Colonic mucosa (tissue), 4 donors: ENCODE measurements at places on chromosomes 12 and 14. TPM values are rescaled to one million over a fixed set of nuclear protein-coding genes. Genes with fewer than 3 reads are reported as not detected.

GRCh38 chr12:62466018-62466593 is 520 bp upstream of the MON2 start:
- peak overlapping the region; percentile 89 for H3K27ac ChIP-seq
- no peaks in the 10 kb centered on the region for H3K27me3 ChIP-seq
- peak; percentile 51 for DNase-seq
- H3K36me3 ChIP-seq = no peaks in the 10 kb centered on the region
- H3K4me3 ChIP-seq = peak overlapping the region; percentile 98

- H3K36me3 ChIP-seq = no peaks in the 10 kb centered on the region
- no peak overlapping the region for H3K4me3 ChIP-seq
- no peaks in the 10 kb centered on the region for H3K4me1 ChIP-seq
- peak; percentile 40 for DNase-seq
- H3K27me3 ChIP-seq = no peaks in the 10 kb centered on the region
- H3K27ac ChIP-seq = peak overlapping the region; percentile 21
Measured at GRCh38 chr12:93042283-93042682, 113.2 kb upstream of the EEA1 start.

FOXN4 gene
- total RNA-seq = not detected

PKP2 gene
- total RNA-seq = 187 TPM

DNA sequence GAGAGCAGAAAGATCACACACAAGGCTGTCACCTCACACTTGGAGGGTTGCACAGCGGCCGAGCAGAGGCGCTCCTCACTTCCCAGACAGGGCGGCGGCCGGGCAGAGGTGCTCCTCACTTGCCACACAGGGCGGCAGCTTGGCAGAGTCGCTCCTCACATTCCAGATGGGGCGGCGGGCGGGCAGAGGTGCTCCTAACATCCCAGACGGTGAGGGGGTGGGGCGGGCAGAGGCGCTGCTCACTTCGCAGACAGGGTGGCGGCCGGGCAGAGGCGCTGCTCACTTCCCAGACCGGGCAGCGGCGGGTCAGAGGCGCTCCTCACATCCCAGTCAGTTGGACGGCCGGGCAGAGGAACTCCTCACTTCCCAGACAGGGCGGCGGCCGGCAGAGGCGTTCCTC is 9.1 kb downstream of the TMBIM4 start:
- no peak for DNase-seq
- no peaks in the 10 kb centered on the region for H3K4me1 ChIP-seq
- no peak overlapping the region for H3K4me3 ChIP-seq
- no peaks in the 10 kb centered on the region for H3K36me3 ChIP-seq
- H3K27ac ChIP-seq = no peak overlapping the region

- no peak within 1 kb of the TSS for H3K27ac ChIP-seq
- H3K27me3 ChIP-seq = no peaks in the 10 kb centered on the region
- H3K36me3 ChIP-seq = no peaks in the 10 kb centered on the region
- no peaks in the 10 kb centered on the region for H3K4me1 ChIP-seq
Measured at GRCh38 chr12:262817-263216, at the start of gene SLC6A13. Gene SLC6A13 (minus strand): TSS chr12:262836. CDS start chr12:260052, 2,784 bp downstream.

DNA sequence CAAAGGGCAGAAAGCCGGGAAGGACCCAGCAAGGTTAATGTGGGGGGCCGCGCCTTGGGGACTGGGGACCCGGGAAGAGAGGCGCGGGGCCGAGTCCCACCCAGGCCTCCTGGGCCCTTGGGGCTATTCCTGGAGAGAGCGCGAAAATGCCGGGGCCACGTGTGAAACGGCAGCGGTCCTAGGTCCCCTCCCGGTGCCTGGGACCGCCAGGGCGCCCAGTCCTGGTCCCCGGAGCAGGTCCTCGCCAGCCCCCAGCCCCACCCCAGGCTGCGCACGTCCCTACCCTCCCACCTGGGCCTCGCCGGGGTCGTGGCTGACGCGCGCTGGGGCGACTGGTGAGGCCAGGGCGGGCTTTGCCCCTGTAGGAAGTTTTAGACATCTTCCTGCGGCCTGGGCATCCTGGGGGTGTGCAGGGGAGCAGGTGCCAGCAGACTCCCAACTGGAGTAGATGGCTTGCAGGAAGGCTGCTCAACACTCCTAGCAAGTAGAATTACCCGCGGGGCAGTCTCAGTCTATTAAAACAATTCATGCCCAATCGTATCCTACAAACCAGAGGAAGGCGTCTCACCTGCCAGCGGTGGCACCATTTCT is 708 bp downstream of the FAR2 start:
- peak overlapping the region; percentile 84 for H3K27ac ChIP-seq
- DNase-seq = peak; percentile 61
- H3K27me3 ChIP-seq = no peaks in the 10 kb centered on the region
- H3K4me1 ChIP-seq = peaks cover 3% of the 10 kb centered on the region

DNA sequence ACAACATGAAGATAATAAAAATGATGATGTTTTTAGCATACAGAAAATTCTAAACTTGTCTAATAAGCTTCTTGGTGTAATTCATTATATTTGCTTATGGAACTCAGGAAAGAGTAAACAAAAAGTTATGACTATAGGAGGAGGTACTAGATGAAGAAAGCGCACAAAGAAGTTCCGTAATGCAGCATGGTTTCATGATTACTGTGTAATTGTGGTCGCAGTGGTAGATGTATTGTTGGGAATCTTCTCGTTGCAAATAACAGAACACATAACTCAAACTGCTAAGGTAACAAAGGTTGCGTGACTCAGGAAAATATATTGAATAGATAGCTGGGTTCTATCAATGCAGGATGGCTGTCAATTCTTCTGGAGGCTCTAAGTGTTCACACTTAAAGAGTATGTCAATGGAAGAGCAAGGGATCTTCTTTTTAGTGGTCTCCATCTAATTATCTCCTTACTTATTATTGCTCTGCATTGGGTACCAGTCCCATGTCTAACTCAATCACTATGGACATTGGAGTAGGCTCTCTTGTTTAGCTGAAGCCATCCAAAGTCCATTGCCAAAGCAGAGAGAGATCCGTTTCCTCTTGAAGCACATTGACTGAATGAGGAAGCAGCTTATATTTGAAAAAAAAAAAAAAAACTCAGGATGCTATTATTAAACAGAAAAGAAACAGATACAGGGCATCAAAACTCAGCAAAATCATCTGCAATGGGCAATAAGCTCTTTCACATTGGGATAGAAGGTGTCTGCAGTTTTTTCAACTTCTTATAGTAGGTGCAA is 283.4 kb upstream of the ATP2B1 start:
- no peak overlapping the region for H3K4me3 ChIP-seq
- H3K27me3 ChIP-seq = no peaks in the 10 kb centered on the region
- H3K4me1 ChIP-seq = no peaks in the 10 kb centered on the region
- DNase-seq = no peak

- DNase-seq = no peak
- no peaks in the 10 kb centered on the region for H3K36me3 ChIP-seq
- no peaks in the 10 kb centered on the region for H3K4me1 ChIP-seq
- H3K4me3 ChIP-seq = no peak overlapping the region
Measured at GRCh38 chr12:21849878-21850277, 75.4 kb upstream of the KCNJ8 start.

EMC9 gene
- total RNA-seq = 49.6 TPM

GRCh38 chr14:67357969-67358354 is 1.6 kb downstream of the ATP6V1D start:
- no peak overlapping the region for H3K4me3 ChIP-seq
- DNase-seq = no peak
- H3K27ac ChIP-seq = no peak overlapping the region
- H3K4me1 ChIP-seq = peaks cover 13% of the 10 kb centered on the region

DNA sequence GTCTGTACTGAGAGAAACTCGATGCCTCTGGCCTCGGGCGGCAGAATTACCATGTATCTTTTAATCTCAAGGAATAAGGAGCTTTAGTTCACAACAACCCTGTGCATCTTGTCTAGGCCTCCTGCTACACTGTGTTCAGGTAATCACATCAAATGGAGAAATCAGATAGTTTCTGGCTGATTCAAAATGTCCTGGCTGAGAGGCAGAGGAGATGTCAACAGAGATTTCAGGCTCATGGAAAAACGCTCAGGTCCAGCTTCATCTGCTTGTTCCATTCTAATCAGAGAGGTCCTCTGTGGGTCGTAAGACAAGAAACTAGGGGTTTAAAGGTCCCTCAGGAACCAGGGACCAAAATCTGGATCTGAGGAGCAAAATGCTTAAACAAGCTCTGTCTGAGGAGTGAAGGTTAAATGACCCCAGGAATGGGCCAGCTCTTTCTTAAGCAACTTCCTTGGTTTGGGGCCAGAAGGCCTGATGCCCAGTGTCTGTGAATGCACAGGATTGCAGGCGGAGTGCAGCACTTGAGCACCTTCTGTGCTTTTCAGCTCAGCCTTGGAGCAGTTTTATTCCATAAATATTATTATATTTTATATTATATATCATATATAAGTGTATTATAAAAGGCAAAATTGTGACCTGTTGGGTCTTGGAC is 170.2 kb upstream of the PRICKLE1 start:
- H3K27me3 ChIP-seq = no peaks in the 10 kb centered on the region
- H3K4me3 ChIP-seq = no peak overlapping the region
- H3K36me3 ChIP-seq = no peaks in the 10 kb centered on the region
- no peak overlapping the region for H3K27ac ChIP-seq
- DNase-seq = peak; percentile 27

RACGAP1 gene
- 36.2 TPM for total RNA-seq

- no peaks in the 10 kb centered on the region for H3K27me3 ChIP-seq
- H3K4me1 ChIP-seq = no peaks in the 10 kb centered on the region
- peaks cover 24% of the 10 kb centered on the region for H3K36me3 ChIP-seq
- H3K27ac ChIP-seq = no peak overlapping the region
- no peak overlapping the region for H3K4me3 ChIP-seq
Measured at GRCh38 chr14:20400589-20400964, 12.7 kb downstream of the TEP1 start.

ALDH1L2 gene
- total RNA-seq = 1.3 TPM

DNA sequence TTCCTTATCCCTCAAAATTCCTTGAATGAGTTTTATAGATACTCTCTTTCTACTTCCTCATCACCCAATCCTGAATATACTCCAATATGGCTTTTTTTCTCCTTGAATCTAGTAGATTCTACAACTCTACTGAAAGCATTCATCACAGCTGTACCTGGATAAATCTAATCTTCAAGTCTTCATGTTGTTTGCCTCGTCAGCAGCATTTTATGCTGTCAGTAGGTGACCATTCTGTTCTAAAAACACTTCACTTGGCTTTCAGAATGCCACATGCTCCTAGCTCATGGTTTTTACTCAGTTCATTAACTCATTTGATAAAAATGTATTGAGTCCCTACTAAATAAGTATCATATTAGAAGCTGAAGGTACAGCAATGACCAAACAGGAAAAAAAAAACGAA is 113.3 kb downstream of the NOVA1 start:
- H3K4me3 ChIP-seq = no peak overlapping the region
- DNase-seq = no peak
- no peaks in the 10 kb centered on the region for H3K4me1 ChIP-seq
- no peak overlapping the region for H3K27ac ChIP-seq

DNA sequence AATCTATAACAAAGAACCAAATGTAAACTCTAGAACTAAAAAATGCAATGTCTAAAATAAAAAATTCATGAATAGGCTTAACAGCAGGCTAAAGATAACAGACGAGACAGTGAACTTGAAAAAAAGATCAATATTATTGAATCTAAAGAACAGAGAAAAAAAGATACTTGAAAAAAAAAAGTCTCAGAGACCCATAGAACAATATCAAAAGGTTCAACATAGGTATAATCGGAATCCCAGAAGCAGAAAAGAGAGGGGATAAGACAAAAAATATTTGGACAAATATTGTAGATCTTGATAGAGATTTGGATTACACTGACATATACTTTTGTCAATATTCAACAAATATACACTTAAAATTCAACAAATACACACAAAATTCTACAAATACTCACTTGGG is 56.6 kb downstream of the TC2N start:
- DNase-seq = no peak
- no peaks in the 10 kb centered on the region for H3K4me1 ChIP-seq
- H3K4me3 ChIP-seq = no peak overlapping the region

- no peaks in the 10 kb centered on the region for H3K27me3 ChIP-seq
- DNase-seq = no peak
- no peaks in the 10 kb centered on the region for H3K4me1 ChIP-seq
Measured at GRCh38 chr12:14369311-14369710, 3.8 kb downstream of the ATF7IP start.

DNA sequence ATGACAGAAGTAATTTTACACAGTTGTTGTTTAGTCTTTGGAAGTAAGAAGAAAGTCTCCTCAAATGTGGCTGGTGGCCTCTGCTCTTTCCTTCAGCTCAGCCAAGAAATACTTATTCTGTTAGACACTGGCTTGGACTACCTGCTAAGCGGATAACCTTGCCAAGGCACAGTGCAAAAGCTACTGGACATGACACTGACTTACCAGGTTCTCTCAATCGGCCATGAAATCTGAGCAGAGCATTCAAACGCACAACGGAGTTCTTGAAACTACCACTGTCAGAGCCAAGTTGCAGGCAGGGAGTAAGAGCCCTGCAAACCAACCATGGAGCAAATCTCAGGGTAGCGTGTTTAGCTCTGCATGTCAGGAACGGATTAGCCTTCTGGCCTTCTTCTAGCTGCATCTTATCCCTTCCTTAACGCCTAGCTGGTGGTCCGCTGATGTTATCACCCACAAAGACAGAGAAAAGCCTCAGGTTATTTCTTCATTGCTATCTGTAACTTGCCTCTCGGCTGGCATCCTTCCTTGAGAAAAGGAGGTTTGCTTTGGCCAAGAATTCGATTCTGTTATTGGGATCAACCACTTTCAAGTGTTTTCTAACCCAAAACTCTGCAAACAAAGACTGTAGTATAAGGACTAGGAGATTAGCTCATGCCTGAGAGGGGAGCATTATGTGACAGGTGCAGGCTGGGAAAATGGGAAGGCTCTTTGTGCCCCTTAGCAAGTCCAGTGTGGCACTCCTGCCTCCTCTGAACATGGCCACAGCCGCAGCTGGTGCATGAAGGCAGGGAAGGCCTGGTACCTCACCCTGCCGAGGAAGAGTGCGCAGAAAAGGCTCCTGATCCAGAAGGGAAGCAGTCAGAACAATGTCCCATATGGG is 223.4 kb downstream of the GLT1D1 start:
- no peaks in the 10 kb centered on the region for H3K4me1 ChIP-seq
- no peaks in the 10 kb centered on the region for H3K36me3 ChIP-seq
- no peaks in the 10 kb centered on the region for H3K27me3 ChIP-seq
- H3K27ac ChIP-seq = no peak overlapping the region
- no peak overlapping the region for H3K4me3 ChIP-seq

GRCh38 chr14:73264885-73265720 is 27.8 kb downstream of the PAPLN start:
- no peak overlapping the region for H3K27ac ChIP-seq
- no peak overlapping the region for H3K4me3 ChIP-seq
- H3K4me1 ChIP-seq = no peaks in the 10 kb centered on the region
- no peaks in the 10 kb centered on the region for H3K27me3 ChIP-seq
- H3K36me3 ChIP-seq = no peaks in the 10 kb centered on the region
- no peak for DNase-seq

SIRT4 gene
- 1.3 TPM for total RNA-seq

GRCh38 chr12:32901553-32901952 is 5.0 kb upstream of the PKP2 start:
- DNase-seq = no peak
- H3K4me3 ChIP-seq = no peak overlapping the region
- H3K27ac ChIP-seq = peak overlapping the region; percentile 45
- H3K27me3 ChIP-seq = no peaks in the 10 kb centered on the region

PLEKHG7 gene
- 0.32 TPM for total RNA-seq
